ENCODE measurements at places on chromosomes 16 and 17.

DNA sequence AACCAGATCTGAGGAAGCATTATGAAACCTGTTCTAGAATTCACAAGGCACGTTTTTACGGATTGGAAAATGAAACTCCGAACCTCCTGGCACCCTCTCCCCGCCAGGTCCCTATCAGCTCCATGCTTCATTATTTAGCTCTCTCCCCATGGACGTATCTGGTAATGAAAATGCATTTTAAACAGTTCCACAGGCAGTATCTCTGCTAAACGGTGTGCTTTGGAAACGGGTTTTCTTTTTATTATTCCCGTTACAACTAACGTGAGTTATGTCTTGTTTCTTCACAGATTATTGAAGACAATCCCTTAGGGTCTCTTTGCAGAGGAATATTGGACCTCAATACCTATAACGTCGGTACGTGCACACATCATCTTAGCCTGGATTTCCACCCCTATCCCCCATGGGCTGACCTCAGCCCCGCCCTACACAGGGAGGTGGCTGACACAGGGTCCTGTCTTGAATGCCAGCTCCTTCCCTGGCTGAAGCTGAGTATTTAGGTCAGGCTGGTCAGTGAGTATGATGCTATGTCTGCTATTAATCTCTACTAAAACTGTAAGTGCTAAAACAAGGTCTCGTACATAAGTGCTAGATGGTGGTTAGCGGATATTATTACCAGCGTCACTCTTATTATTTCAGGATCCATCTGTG lies 82.9 kb downstream of the SDR42E1 start:
- no peak for DNase-seq

GRCh38 chr16:80735846-80736245 lies 68.6 kb downstream of the CDYL2 start:
- no peak for DNase-seq

DNA sequence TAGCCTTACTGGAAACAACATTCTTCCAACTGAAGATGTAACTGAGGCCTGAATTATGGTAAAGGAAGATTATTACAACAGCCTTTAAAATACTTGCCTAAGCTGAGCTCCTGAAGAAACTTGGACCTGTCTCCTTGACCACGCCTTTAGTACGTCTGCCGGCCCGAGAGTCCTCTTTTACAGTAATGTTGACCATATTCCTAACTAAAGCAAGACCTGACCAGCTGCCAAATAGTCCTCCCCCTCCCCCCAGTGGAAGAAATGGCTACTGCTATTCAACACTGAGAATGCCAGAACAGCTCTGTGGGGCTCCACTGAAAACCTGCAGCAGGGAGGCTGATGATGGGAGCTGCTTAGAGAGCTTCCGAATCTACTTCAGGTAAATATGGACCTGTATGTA lies 12.6 kb upstream of the FOXJ1 start:
- DNase-seq = no peak

- DNase-seq = peak; percentile 25
These were observed 805 bp upstream of the TANC2 start for GRCh38 chr17:62965174-62965685.

DNA sequence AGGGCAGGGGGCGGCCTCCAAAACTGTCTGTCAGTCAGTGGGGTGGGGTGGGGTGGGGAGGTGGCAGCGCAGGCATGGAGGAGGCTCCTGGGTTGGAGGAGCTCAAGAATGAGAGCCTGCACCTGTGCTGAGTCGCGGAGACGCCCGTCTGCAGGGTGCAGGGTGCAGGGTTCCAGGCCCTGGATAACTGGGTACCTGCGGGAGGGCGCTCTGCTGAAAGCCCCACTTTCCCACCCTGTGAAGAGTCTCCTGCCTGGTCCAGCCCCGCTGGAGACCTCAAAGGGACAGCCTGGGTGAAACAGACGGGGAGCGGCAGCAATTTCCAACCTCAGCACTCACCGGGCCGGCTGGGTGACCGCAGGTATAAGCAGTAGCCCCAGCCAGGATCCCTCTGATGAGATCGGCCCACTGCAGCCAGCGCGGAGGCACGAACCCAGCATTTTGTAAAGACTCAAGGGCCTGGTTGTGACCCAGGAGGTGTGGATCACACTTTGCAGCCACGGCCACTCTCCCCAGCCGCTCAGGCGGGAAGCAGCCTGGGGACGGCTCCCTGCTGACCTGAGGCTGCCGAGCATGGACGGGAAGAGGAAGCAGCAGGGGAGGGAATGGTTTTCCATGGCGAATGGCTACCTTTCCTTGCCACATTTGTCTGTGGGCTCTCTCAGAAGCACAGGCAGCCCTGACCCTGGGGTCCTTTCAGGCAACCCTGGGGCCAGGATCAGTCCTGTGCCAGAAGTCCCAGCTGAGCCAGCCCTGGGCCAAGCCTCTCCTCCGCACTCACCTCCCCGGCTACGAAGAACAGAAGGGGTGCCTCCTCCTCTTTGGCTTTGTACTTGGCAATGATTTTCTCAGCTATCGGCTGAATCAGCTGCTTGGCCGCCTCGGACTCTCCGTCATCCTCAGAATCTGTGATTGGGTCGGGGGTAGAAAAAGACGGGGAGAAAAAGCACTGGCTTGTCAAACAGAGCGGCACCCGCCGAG lies 21.0 kb downstream of the MRM3 start:
- DNase-seq = no peak

GRCh38 chr17:82974136-82974952 lies 105.1 kb upstream of the METRNL start:
- DNase-seq = no peak
